ENCODE measurements at places on chromosomes 7 and 10. TPM values are rescaled to one million over a fixed set of nuclear protein-coding genes. Genes with fewer than 3 reads are reported as not detected.

INHBA gene
- 1.9 TPM for total RNA-seq

DEPP1 gene
- 88.2 TPM for total RNA-seq

GBX1 gene
- not detected for total RNA-seq

CYP2C19 gene
- 1.2 TPM for total RNA-seq

KCP gene
- not detected for total RNA-seq

FKBP14 gene
- total RNA-seq: 5.3 TPM

HMX3 gene
- total RNA-seq: not detected

WDR86 gene
- not detected for total RNA-seq

AUTS2 gene
- 30.8 TPM for total RNA-seq

LBX1 gene
- total RNA-seq: not detected

CARD11 gene
- total RNA-seq: 0.68 TPM

SDK1 gene
- 7.2 TPM for total RNA-seq

MINDY4 gene
- total RNA-seq: 4.2 TPM

KIN gene
- 7.2 TPM for total RNA-seq

NFE2L3 gene
- total RNA-seq: 49.0 TPM

SLC13A1 gene
- not detected for total RNA-seq

MYH16 gene
- total RNA-seq: not detected

FAM25G gene
- total RNA-seq: 115 TPM

EXOC4 gene
- 68.3 TPM for total RNA-seq

All from lower leg skin (tissue), 4 donors.